SJCRH30 (cell line): ENCODE measurements at places on chromosomes 12 and 14.

GRCh38 chr12:53056296-53056695 lies 6.4 kb downstream of the TNS2 start:
- no peak for DNase-seq

DNA sequence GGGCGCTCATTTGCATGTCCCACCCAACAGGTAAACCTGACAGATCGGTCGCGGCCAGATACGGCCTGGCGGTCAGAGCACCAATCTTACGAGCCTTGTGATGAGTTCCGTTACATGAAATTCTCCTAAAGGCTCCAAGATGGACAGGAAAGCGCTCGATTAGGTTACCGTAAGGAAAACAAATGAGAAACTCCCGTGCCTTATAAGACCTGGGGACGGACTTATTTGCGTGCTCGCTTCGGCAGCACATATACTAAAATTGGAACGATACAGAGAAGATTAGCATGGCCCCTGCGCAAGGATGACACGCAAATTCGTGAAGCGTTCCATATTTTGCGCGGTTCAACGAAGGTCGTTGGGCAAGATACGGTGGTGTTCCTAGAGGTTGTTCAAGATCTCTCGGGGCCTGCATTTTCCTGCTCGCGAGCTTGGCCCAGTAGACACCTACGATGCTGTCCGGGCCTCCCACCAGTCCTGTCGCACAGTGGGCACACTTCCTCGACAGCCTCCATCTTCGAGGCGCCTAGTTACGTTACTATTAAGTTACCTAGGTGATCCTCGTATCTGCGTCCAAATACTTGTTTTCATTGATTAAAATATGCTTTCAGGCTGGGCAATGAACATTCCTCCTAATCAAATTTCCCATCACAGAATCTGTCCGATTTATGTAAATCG lies at the start of gene RNU6-7:
Gene RNU6-7, plus strand, starts transcription at position 230 of the 675 bp plus-strand sequence.
- peak; percentile 66 for DNase-seq

DNA sequence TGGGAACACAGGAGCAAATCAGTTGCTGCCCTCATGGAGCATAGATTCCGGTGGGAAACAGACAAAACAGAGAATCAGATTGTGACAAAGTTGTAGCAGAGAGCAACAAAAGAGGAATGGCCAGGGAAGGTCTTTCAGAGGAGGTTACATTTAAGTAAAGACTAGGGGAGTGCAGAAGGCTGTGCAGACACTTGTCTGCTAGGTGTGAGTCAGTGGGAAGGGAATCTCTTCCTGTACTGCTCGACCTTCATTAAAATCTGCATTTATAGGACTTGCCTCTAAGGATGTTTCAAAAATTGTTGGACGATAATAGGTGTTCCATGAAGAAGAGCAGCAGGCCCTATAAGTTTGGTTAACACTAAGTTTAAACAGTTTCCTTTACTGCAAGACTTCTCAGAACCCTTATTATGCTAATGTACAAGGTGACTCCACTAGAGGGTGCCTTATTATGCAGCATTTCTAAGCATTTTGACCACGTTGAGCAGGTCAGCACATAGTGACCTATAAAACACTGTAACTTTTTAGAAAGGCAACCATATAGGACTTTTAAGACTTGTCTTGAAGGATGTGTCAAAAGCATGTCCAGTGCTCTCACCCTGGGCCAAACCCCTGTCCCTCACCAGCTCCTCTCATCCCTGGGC lies 91.8 kb upstream of the RIC8B start:
- DNase-seq = no peak

DNA sequence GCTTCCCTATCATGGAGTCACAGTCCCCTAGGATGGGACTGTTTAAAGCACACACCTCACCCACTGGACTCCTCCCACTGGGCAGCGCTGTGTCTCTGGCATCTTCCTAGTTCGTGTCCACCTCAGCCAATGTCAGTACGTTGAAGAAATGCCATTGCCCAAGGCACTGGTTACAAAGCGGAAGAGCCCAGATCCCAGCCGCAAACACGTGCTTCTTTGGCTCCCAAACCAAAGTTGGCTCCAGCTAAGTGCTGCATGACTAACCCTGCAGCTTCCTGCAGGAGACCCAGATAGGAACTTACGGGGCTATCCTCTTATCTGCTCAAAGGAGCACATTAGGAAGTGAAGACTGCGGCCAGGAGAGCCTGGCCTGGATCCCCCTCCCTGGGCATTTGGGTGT lies 9.3 kb downstream of the SYNE3 start:
- DNase-seq = no peak

DNA sequence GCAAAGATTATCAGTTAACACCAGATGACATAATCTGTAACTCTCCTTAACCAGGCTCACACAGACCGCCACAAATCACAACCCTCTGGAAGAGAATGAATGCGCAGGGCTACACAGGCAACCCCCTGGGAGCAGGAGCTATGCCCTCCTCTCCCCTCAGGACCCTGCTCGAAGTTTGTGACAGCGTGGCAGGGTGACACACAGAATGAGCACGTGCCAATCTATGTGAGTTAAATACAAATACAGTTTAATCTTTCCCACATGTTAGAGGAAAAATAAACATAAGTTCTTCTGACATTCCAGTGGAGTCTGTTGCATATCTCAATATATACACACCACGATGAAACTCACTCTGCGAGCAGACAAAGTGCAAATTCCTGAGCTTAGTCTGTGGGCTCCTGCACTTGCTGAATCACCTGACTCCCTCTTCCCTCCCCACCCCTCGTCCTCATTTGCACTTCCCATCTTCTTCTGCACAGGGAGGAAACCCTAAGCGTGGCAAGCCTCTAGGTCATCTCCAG lies 37.6 kb downstream of the BCAT1 start:
- DNase-seq = peak; percentile 27

GRCh38 chr14:61609884-61610283 lies 85.4 kb upstream of the HIF1A start:
- DNase-seq = no peak

- DNase-seq = no peak
These were observed 1.3 kb downstream of the FBXO33 start for GRCh38 chr14:39430762-39431415.

DNA sequence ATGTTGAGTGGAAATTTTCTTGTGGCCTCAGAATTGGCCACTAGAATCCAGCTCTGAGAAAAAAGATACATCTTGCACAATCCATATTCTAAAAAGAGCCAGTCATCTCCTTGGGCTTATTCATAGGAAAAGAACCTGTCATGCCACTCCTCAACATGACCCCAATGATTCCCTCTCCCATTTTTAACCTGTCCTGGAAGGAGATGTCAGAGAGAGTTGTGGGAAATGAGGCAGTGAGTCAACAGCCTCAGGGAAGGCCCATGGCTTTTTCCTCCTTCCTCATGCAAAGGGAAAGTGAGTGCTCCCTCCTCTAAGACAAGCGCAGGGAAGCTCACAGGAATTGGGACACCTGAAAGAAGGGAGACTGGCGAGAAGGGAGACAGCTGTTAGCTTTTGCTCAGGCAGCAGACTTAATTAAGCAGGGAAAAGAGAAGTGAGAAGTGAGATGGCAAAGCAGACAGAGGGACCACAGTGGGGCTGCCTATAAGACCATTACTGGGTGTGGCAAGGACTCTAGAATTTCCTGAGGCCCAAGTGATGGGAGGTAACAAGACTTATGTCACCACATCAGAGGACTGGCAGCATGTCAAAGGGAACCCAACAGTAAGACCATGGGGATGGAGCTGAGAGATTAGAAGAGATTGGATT lies 10.2 kb upstream of the DHRS7 start:
- no peak for DNase-seq

- no peak for DNase-seq
These were observed 190.2 kb upstream of the HMGA2 start for GRCh38 chr12:65634061-65634460.

DNA sequence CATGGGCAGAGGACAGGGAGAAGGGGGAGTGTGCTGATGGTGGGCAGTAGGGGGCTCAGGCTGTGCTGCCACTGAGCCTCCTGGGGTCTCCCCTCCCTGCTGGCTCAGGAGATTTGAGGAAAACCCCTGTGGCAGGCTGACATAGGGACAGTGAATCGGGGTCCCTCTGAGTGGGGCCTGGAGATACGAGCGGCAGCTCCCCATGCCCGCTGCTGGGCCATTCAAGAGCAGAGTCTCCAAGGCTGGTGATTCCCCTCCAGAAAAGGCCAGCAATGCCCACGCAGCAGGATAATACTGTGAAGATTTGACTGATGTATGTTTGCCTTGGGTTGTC lies 288.7 kb upstream of the SFSWAP start:
- no peak for DNase-seq
